ENCODE measurements at places on chromosomes 13 and 19.
A peak's percentile ranks its signal among the peaks of the same experiment; 100 is the strongest.

DNA sequence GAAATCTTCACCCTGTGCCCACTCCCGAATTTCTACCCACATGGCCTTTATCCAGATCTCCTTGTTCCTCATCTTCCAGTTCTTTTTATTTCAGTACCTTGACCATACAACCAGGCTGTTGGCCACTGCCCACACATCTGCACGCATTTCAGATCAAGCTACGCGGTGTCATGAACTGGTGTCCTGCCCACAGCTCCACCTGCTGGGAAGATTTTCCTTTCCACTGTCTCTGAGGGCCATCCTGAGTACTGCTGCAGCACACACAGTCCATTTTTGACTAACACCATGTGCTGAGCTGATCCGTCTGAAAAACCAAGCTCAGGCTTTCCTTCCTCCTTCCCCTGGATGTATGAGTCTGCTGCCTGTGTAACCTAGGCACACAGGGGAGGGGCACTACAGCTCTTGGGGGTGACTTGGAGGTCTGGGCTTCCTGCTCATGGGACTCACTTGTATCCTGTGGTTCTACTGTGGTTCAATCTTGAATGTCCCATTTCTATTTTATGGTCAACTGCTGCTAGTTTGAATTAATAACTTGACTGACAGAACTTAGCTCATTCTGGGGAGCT lies 71.9 kb downstream of the WASF3 start:
- DNase-seq: peak; percentile 39

- DNase-seq: no peak
These were observed 2.6 kb downstream of the NLRP4 start for GRCh38 chr19:55838906-55839305.

- no peak for DNase-seq
These were observed 393.7 kb downstream of the FOXO1 start for GRCh38 chr13:40272776-40273139.

DNA sequence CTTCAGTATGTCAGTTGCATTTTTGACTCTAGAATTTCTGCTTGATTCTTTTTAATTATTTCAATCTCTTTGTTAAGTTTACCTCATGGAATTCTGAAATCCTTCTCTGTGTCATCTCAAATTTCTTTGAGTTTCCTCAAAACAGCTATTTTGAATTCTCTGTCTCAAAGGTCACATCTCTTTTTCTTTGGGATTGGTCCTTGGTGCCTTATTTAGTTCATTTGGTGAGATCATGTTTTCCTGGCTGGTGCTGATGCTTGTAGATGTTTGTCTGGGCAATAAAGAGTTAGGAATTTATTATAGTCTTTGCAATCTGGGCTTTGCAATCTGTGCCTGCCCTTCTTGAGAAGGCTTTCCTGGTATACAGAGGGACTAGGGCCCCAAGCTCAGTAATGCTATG lies 18.5 kb upstream of the KBTBD7 start:
- DNase-seq: no peak

- no peak for DNase-seq
These were observed 1013.6 kb downstream of the UQCRFS1 start for GRCh38 chr19:28199323-28199722.

GRCh38 chr19:1521636-1522035 lies 2.2 kb upstream of the PLK5 start:
- no peak for DNase-seq

DNA sequence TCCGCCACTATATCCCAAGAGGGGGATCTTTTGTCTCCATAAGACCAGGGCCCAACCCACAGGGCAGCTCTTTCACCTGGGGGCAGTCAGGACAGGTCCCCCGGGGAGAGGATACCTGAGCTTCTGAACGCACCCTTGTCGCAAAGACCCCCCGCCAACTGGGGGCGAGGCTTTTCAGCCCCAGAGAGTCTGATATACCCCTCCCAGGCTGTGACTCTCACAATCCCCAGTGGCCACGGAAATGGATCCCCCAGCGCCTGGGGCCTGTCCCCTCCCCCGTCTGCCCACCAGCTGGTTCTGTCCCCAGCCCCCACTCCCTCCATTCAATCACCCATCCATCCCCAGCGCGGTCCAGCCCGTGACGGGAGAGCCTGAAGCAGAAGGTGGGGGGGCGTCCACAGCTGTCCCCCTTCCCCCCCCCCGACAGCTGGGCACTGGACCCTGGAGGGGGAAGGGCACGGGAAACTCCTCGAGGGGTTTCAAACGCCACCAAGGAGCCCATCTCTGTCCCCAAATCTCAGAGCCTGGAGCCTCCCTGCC lies 823 bp downstream of the DOCK6 start:
- DNase-seq: peak; percentile 29

DNA sequence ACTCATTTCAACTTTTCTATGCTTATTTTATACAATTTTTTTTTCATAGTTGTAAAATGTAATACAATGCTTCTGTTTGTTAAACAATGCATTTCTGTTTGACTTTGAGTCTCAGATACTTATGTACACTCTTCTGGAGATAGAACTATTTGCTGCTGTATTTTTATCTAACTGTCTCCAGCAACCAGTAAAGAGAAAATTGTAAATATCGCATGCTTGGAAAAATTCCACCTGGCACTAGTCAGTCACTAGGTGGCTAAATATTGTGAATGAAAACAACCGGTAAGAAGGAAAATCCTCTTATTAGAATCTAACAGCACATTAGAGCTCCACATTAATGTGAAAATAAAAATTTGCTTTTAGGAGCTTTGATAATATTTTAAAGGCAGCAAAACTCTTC lies 876.5 kb downstream of the PCDH9 start:
- no peak for DNase-seq

DNA sequence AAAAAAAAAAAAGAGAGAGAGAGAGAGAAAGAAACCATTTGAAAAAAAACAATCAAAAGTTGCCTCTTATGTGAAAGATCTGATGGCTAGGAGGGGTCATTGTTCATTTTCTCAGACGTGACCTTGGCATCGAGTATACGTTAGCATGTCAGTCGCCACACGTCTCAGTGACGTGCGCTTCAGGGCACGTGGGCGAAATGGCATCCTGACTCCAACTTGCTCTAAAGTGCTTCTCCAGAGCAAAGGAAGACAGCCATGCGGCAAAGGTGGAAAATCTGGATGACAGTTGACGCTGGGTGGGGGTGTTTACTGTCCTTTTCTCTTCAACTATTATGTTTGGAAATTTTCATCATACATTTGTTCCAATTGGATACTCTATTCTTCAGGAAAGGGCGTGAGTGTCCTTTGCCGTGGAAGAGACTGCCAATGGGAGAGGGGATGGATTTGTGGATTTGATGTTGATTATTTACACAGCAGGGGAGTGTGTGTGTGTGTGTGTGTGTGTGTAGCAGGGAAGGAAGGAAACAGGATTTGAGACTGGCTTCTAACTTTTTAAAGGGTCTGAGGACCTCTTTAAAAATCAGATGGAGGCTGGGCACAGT lies 25.0 kb downstream of the KLF2 start:
- DNase-seq: no peak

DNA sequence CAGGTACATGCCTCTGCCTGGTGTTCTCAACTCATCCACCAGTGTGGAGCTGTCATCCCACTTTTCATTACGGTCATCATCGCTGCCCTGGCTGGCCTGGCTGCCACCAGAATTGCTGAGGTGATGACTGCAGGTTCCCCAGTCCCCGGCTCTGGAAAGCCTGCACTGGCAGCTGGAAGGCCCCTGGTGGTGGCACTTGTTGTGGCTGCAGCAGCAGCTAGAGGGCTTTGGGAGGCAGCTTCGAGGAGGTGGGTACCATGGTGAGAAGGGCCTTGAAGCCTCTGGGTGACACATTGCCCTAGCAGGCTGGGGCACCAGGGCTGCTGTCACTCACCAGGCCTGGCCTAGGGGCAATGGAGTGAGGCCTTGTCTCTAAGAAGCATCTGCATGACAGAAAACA lies 25.3 kb upstream of the ZNF14 start:
- peak; percentile 17 for DNase-seq

- peak; percentile 12 for DNase-seq
These were observed 11.0 kb upstream of the ACOD1 start for GRCh38 chr13:76937281-76937820.

GRCh38 chr19:1076951-1077350 lies 10.0 kb downstream of the ARHGAP45 start:
- DNase-seq: no peak

DNA sequence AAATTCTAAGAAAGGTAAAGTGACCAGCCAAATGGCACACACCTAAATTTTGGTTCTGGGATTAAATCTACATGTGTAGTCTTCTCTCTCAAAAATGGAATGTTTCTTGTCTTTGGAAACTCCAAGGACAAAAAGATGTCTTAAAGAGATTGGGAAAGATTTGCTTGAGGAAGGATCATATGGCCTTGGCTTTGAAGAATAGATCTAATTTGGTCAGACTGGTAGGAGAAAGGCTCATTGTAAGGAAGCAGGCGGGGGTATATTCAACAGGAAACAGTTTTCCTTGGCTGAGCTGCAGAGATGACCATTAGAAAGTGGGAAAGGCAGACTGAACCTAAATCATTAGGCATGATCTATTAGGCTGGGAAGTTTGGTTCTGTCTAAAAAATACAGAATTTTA lies 365.3 kb downstream of the DCT start:
- no peak for DNase-seq

DNA sequence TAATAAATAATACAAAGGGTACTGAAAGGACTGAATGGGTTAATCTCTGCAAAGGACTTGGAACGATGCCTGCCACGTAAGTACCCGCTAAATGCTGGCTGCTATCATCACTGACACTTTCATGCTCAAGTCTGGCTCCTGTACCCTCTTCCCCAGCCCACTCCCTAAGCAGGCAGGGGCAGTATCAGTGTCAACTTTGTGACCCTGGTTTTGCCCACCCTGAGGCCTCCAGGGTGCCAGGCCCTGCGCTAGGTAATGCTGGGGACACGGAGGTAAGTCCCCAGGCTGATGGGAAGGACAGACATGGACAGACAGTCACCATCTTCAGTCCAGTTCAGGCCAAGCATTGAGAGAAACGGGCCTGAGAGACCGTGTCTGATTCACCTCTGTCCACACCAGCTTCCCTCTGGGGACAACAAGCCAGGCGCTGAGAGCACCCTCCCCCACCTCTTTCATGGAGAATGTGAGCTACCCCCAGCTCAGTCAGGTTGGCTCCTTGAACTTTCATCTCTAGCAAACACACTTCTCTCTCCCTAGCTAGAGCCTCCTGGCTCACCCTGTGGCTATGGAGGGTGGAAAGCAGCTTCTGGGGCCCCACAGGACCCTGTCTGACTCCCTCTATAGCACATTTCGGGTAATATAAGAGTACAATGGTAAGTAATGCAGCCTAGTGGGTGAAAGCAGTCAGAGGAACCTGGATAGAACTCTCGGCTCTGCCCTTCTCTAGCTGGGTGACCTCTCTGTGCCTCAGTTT lies 800 bp downstream of the ETFB start:
- DNase-seq: peak; percentile 24

DNA sequence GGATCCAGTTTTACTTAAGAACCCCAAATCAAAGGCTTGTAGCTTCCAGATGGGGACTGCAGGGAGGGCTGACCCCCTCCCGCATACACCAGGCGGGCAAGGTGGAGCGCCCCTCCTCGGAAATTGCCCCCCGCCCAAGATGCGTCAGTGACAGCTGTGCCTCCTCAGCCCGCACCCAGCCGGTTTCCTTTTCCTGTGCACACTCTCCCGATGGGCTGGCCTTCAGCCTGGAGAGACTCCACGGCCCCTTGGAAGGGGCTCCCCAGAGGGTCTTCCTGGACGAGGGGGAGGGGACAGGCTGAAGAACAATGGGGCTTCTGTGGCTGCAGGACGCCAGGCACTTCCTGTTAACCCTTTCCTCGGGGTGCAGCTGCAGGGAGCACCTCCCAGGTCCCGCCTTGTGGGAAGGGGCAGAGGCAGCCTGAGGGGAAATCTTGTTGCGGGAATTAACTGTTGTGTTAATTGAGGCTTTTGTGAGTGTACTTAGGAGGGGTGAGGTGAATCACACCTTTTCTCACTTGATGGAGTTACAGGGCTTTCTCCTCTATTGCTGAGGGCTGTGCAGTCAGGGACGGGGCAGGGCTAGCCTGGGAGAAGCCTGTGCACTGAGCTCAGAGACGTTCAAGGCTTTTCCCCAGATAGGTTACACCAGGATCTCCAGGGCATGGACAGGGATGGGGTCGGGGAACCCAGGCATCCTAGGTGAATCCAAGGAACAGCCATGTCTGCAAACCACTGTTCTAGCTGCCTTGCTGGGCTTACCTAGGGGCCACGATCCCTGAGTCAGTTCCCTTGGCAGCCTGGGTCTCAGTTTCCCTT lies 14.3 kb downstream of the IER2 start:
- DNase-seq: peak; percentile 100

GRCh38 chr13:55087085-55087484 lies 2053.6 kb upstream of the PRR20A start:
- DNase-seq: peak; percentile 15

GRCh38 chr19:7982103-7982502 lies 23.3 kb downstream of the ELAVL1 start:
- peak; percentile 2 for DNase-seq

All from NCI-H82 (cell line).